ENCODE measurements at places on chromosomes 13 and 19. TPM values are rescaled to one million over a fixed set of nuclear protein-coding genes. Genes with fewer than 3 reads are reported as not detected.

DNA sequence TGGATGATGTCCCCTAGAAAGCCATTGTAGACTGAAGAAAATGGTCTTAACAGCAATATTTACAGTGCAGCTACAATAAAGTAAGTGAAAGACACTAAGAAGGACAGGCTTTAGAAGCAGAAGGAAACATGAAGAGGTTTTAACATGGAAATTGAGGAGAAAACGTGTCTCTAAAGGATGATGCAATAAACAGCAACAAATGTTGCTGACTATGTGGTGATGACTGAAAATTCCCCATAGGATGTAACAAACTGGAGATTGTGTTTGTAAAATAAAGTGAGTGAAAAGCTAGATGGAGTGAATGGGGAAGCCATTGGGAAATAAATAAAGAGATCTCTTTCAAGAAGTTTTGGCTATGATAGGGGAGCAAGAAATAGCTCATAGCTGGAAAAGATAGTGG is 186.7 kb upstream of the IPO5 start:
- no peak for DNase-seq

GRCh38 chr13:59468396-59468795 is 695.3 kb downstream of the DIAPH3 start:
- no peak for DNase-seq

Gene ZBTB32
- not detected for total RNA-seq

Gene CACNG7
- 4.9 TPM for total RNA-seq

DNA sequence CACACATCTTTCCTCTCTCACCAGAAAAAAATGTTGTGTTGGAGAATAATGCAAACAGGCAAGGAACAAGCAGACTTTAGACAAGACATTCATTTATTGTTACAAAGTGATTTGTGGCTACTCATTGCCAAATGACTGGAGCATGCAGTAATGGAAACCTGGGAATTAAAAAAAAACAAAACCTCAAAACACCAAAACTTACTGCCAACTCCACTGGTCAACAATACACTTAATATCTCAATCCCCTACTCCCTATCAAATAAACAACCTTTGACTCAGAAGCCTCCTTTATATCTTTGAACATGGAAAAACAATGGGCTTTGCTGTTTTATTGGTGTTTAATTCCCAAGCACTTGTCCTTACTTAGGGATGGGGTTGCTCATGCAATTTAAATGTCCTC is 112.8 kb downstream of the POSTN start:
- no peak for DNase-seq

DNA sequence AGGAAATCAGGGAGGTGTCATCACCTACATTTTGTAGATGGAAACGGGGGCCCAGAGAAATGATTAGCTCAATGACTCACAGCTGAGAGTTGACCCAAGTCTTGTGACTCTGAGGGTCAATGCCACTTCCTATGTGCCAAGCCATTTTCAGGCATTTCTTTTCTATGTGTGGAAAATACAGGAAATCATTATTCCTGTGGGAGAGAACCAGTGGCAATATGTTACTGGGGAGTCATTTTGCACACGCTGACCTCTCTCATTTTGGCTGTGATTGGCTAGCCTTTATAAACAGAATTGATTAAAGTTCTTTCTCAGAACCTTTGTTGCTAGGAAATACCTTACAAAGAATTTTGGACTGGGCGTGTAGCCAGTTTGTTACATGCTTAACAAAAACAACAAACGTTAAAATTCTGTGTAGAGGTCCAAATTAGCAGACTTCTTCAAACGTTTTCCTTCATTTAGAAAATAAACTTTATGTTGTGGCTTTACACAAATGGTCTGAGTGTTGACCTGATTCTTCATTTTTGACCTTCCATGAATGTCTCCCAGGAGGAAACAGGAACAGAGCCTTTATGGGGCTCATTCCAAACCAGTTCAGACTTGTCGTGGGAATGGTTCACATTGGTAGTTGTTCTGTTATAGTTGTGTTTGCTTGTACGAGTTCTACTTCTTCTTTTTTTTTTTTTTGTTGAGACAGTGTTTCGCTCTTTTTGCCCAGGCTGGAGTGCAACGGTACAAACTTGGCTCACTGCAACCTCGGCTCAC is 11.4 kb downstream of the PCCA start:
- no peak for DNase-seq

Gene MATK
- 15.5 TPM for total RNA-seq

GRCh38 chr13:113794764-113795173 is 35.7 kb downstream of the TMEM255B start:
- no peak for DNase-seq

DNA sequence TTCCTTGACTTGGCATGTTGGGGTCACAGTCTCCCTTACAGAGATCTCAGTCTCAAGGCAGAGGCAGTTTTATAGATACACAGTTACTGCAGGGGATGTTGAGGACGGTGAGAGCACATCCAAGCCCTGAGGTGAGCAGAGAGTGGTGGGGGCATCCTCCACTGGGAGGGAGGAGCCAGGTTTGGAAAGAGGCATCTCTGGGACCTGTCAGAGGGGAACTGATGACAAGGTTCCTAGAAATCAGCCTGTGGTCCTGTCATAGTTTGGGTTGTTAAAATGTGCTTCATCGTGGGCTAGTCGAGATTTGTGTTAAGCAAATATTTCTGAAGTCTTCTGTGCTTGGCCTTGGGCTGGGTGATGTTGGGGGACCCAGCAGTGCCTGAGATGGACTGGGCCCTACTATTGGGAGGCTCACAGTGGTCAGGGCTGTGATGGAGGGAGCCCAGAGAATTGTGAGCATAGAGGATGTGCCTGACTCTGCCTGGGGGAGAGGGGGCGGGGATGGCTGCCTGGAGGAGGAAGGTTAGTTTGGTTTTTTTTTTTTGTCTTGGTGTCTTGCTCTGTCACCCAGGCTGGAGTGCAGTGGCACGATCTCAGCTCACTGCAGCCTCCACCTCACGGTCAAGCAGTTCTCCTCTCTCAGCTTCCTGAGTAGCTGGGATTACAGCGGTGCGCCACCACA is 3.9 kb downstream of the SUPT5H start:
- no peak for DNase-seq

Gene DZIP1
- 47.3 TPM for total RNA-seq

Measured in frontal cortex (tissue), 4 donors.